Sigmoid colon (tissue), 7 donors: ENCODE measurements at places on chromosomes 16 and 17. TPM values are rescaled to one million over a fixed set of nuclear protein-coding genes. Genes with fewer than 3 reads are reported as not detected.

EEF2K gene
- total RNA-seq: 54.8 TPM

- DNase-seq: no peak
Measured at GRCh38 chr16:5549802-5550201, 452.2 kb upstream of the EEF2KMT start.

DNA sequence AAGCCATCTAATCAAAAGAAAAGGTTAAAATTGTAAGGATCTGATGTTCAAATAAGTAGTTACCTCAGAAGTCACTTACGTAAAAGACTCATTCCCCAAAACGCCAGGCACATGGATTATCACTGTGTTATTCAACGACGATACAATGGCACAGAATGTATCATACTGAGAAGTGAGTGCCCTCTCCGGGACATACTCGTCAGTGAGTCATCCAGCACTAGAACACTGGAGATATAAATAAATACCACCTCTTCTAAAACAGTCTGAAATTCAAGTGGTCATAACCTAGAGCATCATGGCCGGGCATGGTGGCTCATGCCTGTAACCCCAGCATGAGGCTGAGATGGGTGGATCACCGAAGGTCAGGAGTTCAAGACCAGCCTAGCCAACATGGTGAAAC, 24.9 kb downstream of the USP31 start:
- peak; percentile 75 for DNase-seq

CIAO3 gene
- 20.4 TPM for total RNA-seq

- no peak for DNase-seq
Measured at GRCh38 chr17:60767744-60768308, 90.2 kb downstream of the BCAS3 start.

FOXN1 gene
- total RNA-seq: not detected

STX1B gene
- 4.4 TPM for total RNA-seq

GRCh38 chr16:67531247-67531646, 2.6 kb downstream of the RIPOR1 start:
- DNase-seq: no peak

DNA sequence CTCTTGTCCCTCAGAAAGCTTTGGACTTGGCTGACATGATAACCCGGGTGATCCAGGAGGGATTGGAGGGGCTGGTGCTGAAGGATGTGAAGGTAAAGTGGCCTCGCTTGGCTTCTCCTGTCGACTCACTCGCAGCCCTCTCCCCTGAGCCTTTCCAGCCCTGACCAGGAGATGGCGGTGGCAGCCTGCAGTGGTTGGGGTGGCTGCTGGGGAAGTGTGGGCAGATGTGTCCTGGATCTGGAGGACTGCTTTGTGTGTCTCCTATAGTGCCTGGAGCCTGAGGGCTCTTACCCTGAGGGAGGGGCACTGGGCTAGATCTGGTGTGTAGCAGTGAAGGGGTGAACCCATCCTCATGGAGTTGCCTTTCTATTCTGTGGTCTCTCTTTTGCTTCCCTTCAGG, 17.9 kb downstream of the LIG3 start:
- peak; percentile 89 for DNase-seq

DNAH17 gene
- 0.36 TPM for total RNA-seq

RGS11 gene
- 6.4 TPM for total RNA-seq

DNA sequence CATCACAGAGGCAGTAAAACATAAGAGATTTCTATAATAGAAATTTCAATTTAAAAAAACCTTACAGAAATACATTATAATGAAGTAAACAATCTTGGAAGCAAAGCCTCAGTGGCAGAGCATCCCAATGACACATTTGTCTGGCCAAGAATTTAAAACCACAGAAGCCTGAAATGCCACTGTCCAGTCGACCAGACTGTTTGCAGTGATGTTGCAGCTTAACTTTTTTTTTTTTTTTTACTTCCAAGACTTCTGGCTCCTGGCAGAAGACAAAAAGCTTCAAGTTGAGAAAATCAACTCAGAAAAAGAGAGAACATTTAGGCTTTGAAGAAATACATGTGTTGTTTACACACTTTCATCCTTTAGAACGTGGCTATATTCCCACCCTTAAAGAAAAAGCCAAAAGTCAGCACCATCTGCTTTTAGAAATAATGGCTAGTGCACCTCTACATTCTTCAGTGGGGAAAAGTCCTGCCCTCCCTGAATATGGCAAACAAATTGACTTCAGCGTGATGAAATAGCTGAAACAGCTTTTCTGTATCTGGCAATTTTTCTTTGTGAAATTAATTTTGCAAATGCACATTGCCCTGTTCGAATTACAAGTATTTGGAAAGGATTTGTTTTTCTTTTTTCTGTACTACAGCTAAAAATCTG, 205.5 kb upstream of the MON1B start:
- no peak for DNase-seq
